Keratinocyte (primary cell): ENCODE measurements at places on chromosomes 11 and 22.

DNA sequence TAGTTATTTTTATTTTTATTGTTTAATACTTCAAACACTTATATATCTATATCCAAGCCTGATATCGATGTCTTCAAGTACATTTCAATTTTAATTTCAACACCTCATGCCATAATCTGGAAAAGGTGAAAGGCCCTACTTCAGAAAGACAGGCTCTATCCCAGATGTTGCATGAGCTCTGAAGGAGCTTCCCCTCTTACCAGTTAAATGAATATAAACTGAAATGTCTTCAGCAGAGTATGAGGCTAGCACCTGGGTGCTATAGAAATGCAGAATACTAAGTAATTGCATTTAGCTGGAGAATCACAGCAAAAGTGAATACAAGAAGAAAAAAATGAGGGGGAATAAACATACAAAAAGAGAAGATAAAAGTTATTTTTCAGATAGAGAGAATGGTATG, 11.5 kb upstream of the GRIA4 start:
- no peaks in the 10 kb centered on the region for H3K27me3 ChIP-seq
- no peaks in the 10 kb centered on the region for H3K4me1 ChIP-seq
- no peaks in the 10 kb centered on the region for H3K36me3 ChIP-seq
- H3K4me3 ChIP-seq: no peak overlapping the region
- DNase-seq: no peak
- H3K27ac ChIP-seq: no peak overlapping the region

DNA sequence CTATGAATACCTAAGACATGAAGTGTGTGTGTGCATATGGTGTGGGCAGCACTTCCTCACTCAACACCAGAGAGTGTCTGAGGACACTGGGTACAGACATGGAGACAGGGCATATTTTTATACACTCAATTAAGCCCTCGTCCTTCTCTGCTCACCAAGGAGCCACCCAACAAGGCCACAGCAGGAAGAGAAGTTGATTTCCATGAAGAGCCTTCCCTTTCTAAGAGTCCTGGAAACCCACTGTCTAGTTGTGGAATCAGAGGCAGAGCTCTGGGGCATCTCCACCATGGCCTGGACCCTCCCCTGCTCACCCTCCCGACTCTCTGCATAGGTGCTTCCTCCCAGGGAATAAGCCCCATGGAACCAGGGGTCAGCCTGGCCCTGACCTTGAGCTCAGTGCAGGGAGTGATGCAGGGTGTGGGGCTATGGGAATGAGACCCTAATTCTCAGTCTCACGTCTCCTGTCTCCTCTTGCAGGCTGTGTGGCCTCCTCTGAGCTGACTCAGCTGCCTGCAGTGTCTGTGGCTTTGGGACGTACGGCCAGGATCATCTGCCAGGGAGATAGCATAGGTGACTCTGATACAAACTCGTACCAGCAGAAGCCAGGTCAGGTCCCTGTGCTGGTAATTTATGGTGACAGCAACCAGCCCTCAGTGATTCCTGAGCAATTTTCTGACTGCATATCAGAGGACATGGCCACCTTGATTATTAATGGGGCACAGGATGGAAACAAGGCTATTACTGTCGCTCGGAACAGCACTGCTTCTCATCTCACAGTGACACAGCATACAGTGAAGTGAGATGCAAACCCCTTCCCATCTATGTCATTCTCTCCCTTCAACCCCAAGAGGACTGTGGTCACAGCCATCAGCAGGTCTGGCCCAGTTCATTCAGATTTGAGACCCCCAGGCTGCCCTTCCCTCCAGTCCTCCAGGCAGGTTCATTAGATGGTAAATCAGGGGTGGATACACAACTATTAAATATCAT, 14.6 kb upstream of the IGLL5 start:
- no peaks in the 10 kb centered on the region for H3K4me1 ChIP-seq
- H3K36me3 ChIP-seq: no peaks in the 10 kb centered on the region
- peaks cover 12% of the 10 kb centered on the region for H3K27me3 ChIP-seq
- H3K4me3 ChIP-seq: no peak overlapping the region
- DNase-seq: no peak
- H3K27ac ChIP-seq: no peak overlapping the region

DNA sequence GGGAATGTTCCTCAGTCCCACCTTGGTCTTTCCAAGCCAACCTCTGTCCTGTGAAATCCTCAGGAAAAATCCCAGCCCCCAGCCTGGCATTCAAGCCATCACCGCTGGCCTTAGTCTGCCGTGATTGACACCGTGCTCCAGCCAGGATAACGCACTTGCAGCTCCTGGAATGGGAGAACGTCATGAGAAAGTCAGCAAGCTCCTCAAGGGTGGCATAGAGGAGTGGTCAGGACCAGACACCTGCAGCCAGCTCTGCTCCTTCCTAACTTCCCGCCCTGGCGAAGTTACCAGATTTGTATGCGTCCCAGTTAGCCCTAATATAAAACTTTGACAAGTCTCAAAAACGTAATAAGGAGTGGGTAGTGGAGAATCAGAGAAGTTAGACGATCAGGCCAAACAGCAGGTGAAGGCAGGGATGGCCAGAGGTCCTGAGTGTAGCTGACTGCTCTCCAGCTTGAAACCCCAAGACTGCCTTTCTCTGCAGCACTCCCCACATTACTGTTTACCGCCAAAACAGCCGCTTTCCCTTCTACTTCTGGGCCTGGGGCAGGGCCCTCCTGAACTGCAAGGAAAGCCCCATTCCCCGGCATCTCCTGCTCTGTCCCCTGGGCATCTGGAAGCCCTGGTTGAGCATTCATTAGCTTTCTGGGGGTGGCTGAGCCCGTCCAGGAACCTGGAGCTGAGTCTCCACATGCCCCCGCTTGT, 1.3 kb upstream of the DKK3 start:
- H3K4me1 ChIP-seq: peaks cover 30% of the 10 kb centered on the region
- peaks cover 19% of the 10 kb centered on the region for H3K36me3 ChIP-seq
- H3K27me3 ChIP-seq: no peaks in the 10 kb centered on the region

- no peak for DNase-seq
- no peaks in the 10 kb centered on the region for H3K27me3 ChIP-seq
- no peak overlapping the region for H3K27ac ChIP-seq
- no peaks in the 10 kb centered on the region for H3K4me1 ChIP-seq
These were observed 19.0 kb upstream of the OR9Q1 start for GRCh38 chr11:58004664-58005063.
